Nasal cavity respiratory epithelium epithelial cell of viscerocranial mucosa (primary cell): ENCODE measurements at places on chromosomes 1 and 21. TPM values are rescaled to one million over a fixed set of nuclear protein-coding genes. Genes with fewer than 3 reads are reported as not detected.

Gene SAMD13
- total RNA-seq = 0.68 and 0.85 TPM in 2 replicates

Gene ARV1
- 5.8 and 10.7 TPM in 2 replicates for total RNA-seq

Gene OR2T33
- not detected in 2 replicates for total RNA-seq

Gene ARF1
- 275 and 315 TPM in 2 replicates for total RNA-seq

Gene PAQR6
- 0.34 and 1.1 TPM in 2 replicates for total RNA-seq

Gene L1TD1
- total RNA-seq = 0.34 and 0.50 TPM in 2 replicates

Gene LORICRIN
- total RNA-seq = not detected in 2 replicates
